Bladder microvascular endothelial cell (primary cell): ENCODE measurements at places on chromosomes 6 and 20. TPM values are rescaled to one million over a fixed set of nuclear protein-coding genes. Genes with fewer than 3 reads are reported as not detected.

Gene AK9
- 2.8 and 7.6 TPM in 2 replicates for total RNA-seq

Gene LY6G5C
- 1.8 and 2.1 TPM in 2 replicates for total RNA-seq

Gene BCAS4
- total RNA-seq: 0.16 and 1.4 TPM in 2 replicates

Gene OPN5
- total RNA-seq: not detected in 2 replicates

Gene DST
- 84.8 and 292 TPM in 2 replicates for total RNA-seq

Gene SLC17A3
- total RNA-seq: not detected in 2 replicates

Gene SLC9A8
- 3.7 and 12.6 TPM in 2 replicates for total RNA-seq

Gene KHDC1L
- total RNA-seq: not detected in 2 replicates

Gene CST1
- 0.16 TPM in 1 of 2 replicates, not detected in the other for total RNA-seq

Gene LRRN4
- total RNA-seq: not detected in 2 replicates

Gene HLA-DQA2
- total RNA-seq: not detected in 2 replicates

Gene RSPH9
- 0.06 and 0.16 TPM in 2 replicates for total RNA-seq

Gene HLA-DRB1
- total RNA-seq: 4.2 and 55.4 TPM in 2 replicates

Gene ZC2HC1B
- total RNA-seq: not detected in 2 replicates

Gene IMPG1
- not detected in 2 replicates for total RNA-seq

Gene MAP1LC3A
- total RNA-seq: 14.2 and 28.1 TPM in 2 replicates

Gene C20orf96
- 3.6 and 4.2 TPM in 2 replicates for total RNA-seq

Gene PGC
- not detected in 2 replicates for total RNA-seq

Gene CENPQ
- total RNA-seq: 4.8 and 6.6 TPM in 2 replicates

Gene LY6G6F
- not detected in 2 replicates for total RNA-seq

Gene C20orf202
- total RNA-seq: 0.06 TPM in 1 of 2 replicates, not detected in the other

Gene GPR63
- under 0.01 and 0.13 TPM in 2 replicates for total RNA-seq

Gene DYNLT2
- total RNA-seq: 0.81 and 0.88 TPM in 2 replicates

Gene TMC2
- total RNA-seq: not detected in 2 replicates

Gene DCDC2
- under 0.01 and 0.06 TPM in 2 replicates for total RNA-seq

Gene BTBD9
- 4.9 and 11.1 TPM in 2 replicates for total RNA-seq

Gene SMPDL3A
- 5.3 and 6.7 TPM in 2 replicates for total RNA-seq

Gene DACT2
- not detected in 2 replicates for total RNA-seq

Gene PPIL6
- total RNA-seq: 0.16 and 0.82 TPM in 2 replicates

Gene GINS1
- total RNA-seq: 8.8 and 14.9 TPM in 2 replicates

Gene LY6G6D
- not detected in 2 replicates for total RNA-seq
